ENCODE measurements at places on chromosomes 2 and 18.
A peak's percentile ranks its signal among the peaks of the same experiment; 100 is the strongest.

GRCh38 chr2:73977466-73977865 lies 7.2 kb upstream of the TET3 start:
- no peak for DNase-seq

DNA sequence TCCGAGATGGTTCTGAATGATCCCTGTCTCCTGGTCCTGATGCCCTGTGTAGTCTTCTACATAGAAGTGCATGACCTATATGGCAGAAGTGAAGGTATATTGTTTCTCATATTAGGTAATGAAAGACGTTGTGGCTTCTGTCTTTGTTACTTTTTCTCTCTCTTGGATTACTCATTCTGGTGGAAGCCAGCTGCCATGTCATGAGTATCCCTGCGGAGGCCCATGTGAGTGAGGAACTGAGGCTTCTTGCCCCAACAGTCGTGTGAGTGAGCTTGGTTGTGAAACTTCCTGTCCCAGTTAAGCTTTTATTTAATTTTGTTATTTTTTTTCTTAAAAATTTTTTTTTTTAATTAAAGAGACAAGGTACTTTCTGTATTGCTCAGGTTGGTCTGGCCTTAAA lies 134.7 kb downstream of the UBR3 start:
- no peak for DNase-seq

GRCh38 chr18:79707239-79707638 lies 27.6 kb downstream of the CTDP1 start:
- DNase-seq = no peak

DNA sequence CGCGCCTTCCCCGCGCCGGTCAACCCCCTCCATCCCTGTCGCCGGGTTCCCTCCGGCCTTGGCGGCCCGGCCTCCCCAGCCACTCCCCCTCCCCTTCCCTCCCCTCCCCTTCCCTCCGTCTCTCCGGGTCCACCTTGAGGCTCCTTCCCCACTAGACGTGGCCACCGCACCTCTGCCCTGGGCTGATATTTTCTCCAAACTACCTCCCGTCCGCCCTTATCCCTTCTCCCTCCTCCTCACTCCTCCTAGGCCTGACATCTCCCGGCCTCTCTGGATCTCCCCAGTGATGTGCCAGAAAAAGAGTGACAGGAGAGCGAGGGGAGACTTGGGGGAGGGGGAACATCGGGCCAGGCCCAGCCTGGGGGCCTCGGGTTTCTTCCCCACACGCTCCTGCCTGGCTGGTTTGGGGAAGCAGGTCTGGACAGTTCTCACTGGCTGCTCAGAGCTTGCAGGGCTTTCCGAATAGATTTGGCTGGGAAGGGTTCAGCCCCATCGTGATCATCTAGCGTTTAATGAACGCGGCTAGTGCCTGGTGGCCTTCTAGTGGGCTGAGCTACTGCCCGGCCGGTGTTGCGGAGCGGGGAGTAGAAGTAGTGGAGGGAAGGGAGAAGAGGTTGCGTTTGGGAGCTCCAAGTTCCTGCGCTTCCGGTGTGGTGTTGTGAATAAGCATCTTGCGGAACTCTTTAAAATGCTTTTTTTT lies 641 bp downstream of the MAPRE3 start:
- no peak for DNase-seq

GRCh38 chr2:136424112-136424511 lies 306.2 kb upstream of the CXCR4 start:
- DNase-seq = no peak

DNA sequence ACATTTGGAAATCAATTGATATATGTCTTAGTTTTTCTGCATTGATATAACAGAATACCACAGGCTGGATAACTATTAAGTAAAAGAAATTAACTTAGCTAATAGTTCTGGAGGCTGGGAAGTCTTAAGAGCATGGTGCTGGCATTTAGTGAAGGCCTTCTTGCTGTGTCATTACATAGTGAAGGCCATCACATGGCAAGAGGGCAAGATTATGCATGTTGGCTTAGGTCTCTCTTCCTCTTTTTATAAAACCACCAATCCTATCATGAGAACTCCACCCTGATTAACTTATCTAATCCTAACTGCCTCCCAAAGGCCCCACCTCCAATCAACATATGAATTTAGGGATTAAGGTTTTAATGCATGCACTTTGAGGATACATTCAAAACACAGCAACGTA lies 225.5 kb upstream of the VRK2 start:
- no peak for DNase-seq

GRCh38 chr18:62354151-62354550 lies 29.0 kb downstream of the TNFRSF11A start:
- no peak for DNase-seq

DNA sequence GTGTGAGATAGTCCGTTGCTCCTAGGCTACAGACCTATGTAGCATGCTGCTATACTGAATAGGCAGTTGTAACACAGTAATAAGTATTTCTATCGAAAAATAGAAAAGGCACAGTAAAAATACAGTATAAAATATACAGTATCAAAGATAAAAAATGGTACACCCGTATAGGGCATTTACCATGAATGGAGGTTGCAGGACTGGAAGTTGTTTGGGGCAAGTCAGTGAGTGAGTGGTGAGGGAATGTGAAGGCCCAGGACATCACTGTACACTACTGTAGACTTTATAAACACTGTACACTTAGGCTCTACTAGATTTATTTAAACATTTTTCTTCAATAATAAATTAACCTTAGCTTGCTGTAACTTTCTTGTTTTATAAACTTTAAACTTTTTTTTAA lies 3.5 kb downstream of the MAP3K20 start:
- DNase-seq = no peak

- no peak for DNase-seq
Observed at GRCh38 chr2:24418166-24418841, 58.0 kb upstream of the ITSN2 start.

- no peak for DNase-seq
Observed at GRCh38 chr2:74493546-74493945, 5.9 kb downstream of the LBX2 start.

- DNase-seq = no peak
Observed at GRCh38 chr2:237700512-237701032, 73.2 kb downstream of the LRRFIP1 start.

- DNase-seq = no peak
Observed at GRCh38 chr2:68942827-68943226, 9.9 kb downstream of the GKN2 start.

- peak; percentile 95 for DNase-seq
Observed at GRCh38 chr2:234446404-234447076, 50.3 kb downstream of the ARL4C start.

DNA sequence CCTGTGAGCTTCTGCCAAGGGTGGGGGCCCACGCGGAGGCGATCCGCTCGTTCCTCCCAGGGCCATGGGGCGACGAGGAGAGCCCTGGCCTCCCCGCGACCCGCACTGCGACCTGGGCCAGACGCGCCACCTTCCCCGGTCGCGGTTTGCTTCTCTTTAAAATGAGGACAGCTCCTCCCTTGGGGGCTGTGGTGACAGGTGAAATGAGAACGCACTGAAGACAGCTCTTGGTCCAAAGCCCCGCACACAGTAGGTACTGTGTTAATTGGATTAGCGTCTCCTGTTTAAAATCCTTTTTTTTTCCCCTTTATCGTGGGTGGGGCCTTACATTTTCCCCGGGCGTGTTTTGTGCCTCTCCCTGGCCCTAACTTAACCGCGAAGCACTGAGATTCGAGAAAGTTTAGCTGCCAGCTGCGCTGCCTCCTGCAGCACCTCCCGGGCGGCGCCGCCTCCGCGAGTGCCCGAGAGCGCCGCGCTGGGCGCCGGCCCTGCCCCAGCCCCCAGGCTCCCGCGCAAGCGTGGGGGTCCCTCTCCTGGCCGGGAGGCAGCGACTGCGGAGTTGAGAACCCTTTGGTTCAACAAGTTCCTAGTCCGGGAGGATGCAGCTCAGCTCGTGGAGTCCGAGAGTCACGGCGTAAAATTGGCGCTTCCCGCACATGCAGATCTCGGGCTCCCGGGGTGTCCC lies 1.1 kb downstream of the HPCAL1 start:
- DNase-seq = no peak

GRCh38 chr2:109091526-109091925 lies 37.5 kb upstream of the SH3RF3 start:
- DNase-seq = no peak

GRCh38 chr2:146818122-146818521 lies 1026.7 kb upstream of the ACVR2A start:
- DNase-seq = no peak

- DNase-seq = no peak
Observed at GRCh38 chr2:38959466-38959865, 69.8 kb downstream of the ARHGEF33 start.

DNA sequence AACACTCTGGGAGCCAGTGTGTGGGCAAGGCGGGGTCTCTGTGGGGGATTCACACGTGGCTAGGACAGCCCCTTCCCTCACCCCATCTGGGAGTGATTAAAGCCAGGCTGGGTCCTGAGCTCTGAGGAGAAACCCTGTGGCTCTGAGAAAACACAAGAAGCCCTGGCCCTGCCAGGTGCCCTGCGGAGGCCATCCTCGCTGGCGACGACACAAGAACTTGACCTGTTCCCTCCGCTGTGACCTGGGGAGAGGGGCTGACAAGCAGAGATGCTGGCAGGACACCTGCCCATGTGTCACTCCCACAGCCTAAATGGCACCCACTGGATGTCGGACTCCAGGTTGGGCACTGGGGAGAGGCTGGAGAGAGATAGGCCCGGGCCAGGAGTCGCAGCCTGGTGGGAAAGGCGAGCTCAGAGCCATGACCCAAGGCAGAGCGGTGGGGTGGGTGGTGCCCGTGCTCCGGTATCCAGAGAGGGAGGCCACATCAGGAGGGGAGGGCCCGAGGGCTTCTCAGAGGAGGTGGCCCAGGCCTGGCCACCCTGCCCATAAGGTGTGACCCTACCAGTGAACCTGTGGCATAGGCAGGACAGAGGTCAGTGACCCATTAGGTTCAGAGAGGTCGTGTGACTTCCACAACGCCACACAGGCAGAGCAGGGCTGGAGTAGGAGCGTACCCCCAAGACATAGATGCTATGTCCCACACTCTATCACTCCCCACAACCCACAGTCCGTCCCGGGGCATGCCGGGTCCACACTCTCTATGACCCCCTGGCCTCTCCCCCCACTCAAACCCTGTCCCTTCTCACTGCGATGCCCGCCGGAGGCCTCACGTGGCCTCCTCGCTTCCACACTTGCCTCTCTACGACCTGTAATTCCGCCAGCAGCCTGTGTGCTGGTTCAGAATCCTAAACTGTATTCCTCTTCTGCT lies 59.4 kb upstream of the HPCAL1 start:
- DNase-seq = no peak

Measured in GM12864 (cell line).